ENCODE measurements at places on chromosomes 16 and 17.

GRCh38 chr16:125011-125410 lies 13.5 kb downstream of the NPRL3 start:
- DNase-seq: no peak

GRCh38 chr17:81958633-81959342 lies 2.2 kb downstream of the NOTUM start:
- no peak for DNase-seq

DNA sequence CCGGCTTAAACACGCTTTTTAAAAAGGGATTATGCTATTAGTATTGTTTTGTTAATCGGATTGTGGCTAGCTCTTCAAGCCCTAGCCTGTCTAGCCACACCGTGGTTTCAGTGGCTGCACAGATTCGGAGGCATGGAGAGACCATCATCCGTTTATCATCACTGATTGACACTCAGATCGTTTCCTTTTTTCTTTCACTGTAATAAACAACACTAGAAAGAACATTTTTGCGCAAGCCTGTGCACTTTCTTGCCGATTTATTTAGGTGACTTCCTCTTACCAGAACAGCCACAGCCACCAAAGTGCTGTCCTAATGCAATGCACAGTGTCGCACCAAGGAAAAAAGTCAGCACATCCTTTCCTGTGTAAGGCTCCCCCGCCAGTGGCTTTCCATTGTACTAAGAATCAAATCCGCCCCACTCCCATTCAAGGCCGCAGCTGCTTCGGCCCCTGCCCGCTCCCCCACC lies 78.2 kb downstream of the CRISPLD2 start:
- DNase-seq: no peak

DNA sequence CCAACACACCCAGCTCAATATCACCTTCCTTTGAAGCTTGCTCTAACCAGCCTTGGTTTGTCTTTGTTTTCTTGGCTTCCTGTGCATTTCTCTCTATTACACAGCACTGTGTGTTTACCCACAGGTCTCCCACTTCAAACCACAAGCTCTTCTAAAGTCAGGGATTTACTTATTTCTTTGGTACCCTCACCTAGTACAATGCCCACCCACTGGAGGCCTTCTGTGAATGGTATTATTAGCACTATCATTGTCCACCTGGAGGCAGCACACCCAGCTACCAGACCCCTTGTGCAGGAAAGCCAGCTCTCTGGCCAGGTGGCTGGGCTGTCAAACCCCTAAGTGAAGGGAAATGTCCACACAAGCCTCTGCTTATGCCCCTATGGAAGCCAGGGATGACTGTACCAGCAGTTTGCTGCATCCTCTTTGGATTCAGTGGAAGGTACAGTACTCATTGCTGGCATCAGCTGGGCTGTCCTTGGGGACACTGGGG lies 9.4 kb upstream of the TOP2A start:
- DNase-seq: no peak

- no peak for DNase-seq
Measured at GRCh38 chr16:9818702-9819101, 363.5 kb downstream of the GRIN2A start.

GRCh38 chr16:84999857-85000480 lies 11.4 kb downstream of the ZDHHC7 start:
- no peak for DNase-seq

DNA sequence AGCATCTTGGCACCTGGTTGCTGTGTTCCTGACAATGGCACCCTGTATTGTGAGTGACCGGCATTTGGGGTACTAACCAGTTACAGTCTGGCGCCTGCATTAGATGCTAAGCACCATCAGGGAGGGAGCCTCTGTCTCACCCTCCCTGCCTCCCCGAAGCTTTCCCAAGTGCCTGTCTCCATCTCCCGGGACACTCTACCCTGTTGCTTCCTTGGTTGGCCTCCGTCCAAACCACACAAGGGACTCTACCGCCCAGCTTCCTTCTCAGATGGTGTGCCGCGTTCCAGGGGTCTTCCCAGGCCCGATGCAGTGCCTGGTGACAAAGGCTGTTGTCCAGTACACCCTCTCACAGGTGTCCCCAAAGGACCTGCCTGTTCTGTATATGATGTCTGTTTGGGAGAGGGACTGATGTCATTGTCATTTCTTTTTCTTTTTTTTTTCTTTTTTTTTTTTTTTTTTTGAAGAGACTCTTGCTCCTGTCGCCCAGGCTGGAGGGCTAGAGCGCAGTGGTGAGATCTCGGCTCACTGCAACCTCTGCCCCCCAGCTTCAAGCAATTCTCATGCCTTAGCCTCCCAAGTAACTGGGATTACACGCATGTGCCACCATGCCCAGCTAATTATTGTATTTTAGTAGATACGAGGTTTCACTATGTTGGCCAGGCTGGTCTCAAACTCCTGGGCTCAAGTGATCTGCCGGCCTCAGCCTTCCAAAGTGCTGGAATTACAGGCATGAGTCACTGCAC lies 6.7 kb downstream of the SNN start:
- DNase-seq: no peak

GRCh38 chr16:29665294-29666077 lies 2.4 kb downstream of the SPN start:
- DNase-seq: no peak

DNA sequence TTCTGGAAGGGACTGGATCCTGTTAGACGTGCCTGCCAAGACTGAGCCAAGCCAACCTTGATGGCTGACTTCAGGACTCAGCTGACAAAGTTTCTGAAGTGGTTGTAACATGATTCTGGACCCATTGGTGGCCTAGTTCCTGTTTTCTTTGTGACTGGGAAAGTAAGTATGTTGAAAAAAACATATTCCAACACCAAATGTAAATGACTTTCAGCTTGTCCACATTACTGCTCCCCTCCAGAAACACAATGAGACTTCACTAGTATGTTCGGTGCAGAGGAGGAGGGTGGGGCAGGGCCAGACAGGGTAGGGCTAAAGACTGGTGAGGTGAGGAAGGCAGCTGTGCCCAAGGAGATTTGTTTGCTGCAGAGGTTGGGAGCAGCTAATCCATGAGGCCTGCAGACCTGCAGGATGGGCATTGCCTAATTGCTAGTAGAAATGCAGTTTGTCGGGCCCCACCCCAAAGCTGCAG lies 26.4 kb downstream of the NMT1 start:
- DNase-seq: no peak

GRCh38 chr16:88812513-88813268 lies 963 bp upstream of the APRT start:
- no peak for DNase-seq

DNA sequence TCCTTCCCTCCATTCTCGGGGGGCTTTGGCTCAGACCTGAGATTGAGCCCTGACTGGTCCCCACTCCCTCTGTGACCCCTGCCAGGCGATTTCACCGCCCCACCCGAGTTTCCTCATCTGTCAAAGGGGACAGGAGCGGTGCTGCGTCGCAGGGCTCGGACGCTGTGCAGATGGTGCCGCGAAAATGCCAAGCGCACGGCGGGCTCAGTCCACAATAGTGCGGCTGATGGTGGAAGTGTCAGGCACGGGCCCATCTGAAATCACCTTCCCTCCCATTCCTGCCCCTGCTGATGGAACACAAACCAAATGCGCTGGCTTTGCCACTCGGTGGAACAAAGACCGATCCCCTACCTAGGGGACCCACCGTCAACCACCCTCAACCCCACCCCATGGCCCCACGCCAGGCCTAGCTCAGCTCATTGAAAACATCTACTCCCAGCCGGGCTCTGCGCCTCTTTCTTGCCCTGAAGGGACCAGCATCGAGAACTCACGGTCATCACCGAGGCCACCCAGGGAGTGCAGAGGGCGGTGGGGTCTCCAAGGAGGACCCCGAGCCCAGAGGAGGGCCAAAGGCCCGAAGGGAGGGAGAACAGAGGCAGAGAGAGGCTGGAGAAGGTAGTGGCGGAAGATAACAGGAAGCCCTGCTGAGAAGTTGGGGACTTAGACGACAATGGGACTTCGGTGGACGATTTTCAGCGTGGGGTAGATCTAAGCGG lies 1.4 kb downstream of the CARHSP1 start:
- no peak for DNase-seq

- DNase-seq: no peak
Measured at GRCh38 chr16:83808573-83809014, 816 bp downstream of the HSBP1 start.

DNA sequence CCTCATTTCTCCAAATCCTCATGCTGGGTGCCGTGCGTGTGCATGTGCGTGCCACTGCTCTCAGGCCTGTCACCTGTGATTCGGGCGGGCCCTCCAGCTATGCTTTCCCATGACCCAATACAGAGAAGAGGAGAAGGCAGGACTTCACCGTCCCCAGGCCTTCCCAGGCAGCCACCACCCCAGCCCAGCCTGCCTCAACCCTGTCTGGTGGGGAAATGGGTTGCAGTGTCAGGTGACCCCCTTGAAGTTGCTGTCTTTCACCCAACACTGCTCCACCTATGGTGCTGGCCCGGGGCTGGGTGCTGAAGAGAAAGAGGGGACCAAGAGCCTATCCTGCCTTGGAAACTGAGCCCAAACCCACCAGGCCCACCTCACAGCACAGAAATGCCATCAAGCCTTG lies 94.7 kb downstream of the GOSR1 start:
- DNase-seq: no peak

GRCh38 chr16:1472974-1473373 lies 1.9 kb downstream of the CLCN7 start:
- no peak for DNase-seq

DNA sequence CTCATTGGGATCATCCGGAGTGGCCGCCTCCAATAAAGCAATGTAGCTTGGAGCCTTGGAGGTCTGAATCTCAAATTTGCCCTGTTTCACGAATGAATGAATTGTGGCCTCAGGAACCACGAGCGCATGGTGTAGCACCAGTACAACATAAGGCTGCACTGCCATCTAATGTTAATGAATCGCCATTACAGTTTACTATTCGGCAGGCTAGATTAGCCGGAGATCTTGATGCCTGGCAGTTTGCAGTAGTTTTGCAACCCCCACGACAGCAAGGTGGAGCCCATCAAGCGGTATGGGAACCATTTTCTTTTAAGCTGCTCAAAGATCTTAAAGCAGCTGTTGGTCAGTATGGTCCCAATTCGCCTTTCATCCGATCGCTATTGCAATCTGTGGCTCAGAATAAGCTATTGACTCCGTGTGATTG lies 18.8 kb downstream of the ALOX15B start:
- DNase-seq: no peak

GRCh38 chr17:72308744-72309385 lies 188.0 kb downstream of the SOX9 start:
- DNase-seq: no peak

GRCh38 chr16:4626396-4626795 lies 1.8 kb downstream of the MGRN1 start:
- no peak for DNase-seq

DNA sequence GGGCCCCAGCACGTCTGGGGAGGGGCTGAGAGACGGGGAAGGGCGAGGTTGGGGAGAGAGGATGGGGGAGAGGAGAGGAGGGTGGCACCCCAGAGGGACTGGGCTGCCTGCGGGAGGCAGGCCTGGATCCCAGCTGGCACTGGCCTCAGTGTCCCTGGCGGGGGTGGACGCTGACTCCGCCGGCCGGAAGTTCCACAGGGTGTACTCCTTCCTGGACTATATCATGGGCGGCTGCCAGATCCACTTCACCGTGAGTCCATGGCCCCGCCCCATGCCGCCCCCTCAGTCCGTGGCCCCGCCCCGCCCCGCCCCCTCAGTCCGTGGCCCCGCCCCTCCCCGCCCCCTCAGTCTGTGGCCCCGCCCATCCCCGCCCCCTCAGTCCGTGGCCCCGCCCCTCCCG lies 11.3 kb downstream of the CPNE7 start:
- DNase-seq: no peak

DNA sequence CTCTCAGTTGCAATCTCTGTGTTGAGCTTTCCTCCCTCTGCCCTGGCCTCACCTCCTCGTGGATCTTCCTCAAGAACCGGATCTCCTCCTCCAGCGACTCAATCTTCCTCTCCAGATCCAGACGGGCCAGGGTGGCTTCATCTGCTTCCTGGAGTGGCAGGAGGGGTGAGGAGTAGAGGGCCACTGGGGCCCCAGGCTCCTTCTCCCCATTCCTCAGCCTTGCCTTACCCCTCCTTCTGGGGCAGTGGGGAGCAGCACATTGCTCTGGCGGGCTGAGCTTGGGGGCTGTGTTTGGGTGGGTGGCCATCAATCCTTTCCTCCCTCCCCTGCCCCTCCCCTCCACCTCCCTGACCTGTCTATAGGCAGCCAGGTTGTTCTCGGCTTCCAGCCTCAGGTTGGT lies 1.6 kb downstream of the GFAP start:
- no peak for DNase-seq

GRCh38 chr17:47820033-47820789 lies 1.4 kb downstream of the OSBPL7 start:
- no peak for DNase-seq

- no peak for DNase-seq
Measured at GRCh38 chr16:77874347-77874746, 86.0 kb downstream of the VAT1L start.

- no peak for DNase-seq
Measured at GRCh38 chr17:67412032-67412431, 35.0 kb downstream of the PITPNC1 start.

GRCh38 chr16:68005786-68006286 lies 6.6 kb upstream of the DPEP2 start:
- DNase-seq: no peak

DNA sequence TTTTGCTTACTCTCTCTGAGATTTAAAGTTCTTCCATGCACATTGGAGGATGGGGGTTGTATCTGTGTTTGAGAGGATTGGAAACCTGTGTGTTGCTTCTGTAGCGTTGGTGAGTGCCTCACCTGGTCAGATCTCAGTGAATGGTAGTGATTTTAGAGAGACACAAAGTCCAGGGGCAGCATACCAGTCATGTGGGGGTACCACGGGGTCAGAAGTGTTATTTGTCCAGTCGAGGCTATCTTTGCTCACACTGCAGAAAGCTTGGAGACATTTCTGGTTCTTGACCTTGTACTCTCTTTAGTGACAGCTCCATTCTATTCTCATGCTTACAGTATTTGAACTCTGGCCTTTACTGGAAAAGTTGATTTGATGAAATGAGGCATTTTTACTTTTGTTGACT lies 23.7 kb downstream of the PRKAR1A start:
- DNase-seq: no peak

DNA sequence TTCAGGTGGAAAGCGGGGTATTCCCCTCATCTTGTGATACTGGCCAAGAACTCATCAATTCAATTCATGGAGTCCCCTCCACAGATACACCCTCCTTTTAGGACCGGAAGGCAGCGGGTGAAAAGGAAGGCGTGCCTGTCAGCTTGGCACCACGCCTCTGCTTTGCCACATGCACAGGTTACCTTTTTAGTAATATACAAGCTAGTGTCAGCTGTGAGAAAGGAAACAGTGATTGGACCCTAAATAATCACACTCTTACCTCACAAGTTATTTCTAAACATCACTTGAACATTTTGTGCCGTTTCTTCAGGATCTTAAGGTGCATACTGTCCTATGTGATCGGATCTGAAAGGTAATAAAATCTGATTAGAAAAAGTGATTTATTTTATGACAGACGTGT lies 15.7 kb downstream of the ZDHHC7 start:
- no peak for DNase-seq

GRCh38 chr17:82231562-82232321 lies 2.9 kb downstream of the SLC16A3 start:
- DNase-seq: no peak

- DNase-seq: no peak
Measured at GRCh38 chr17:17732444-17732843, 51.2 kb downstream of the RAI1 start.

Measured in stimulated activated CD4-positive, alpha-beta T cell treated with anti-CD3 and anti-CD28 coated beads, Interleukin-4, amount 100 ng/mL, for 48 hours (primary cell).